NAMALWA (cell line): ENCODE measurements at places on chromosomes 16 and 17.

- peak; percentile 51 for DNase-seq
Observed at GRCh38 chr16:49183911-49184310, 97.7 kb downstream of the CBLN1 start.

DNA sequence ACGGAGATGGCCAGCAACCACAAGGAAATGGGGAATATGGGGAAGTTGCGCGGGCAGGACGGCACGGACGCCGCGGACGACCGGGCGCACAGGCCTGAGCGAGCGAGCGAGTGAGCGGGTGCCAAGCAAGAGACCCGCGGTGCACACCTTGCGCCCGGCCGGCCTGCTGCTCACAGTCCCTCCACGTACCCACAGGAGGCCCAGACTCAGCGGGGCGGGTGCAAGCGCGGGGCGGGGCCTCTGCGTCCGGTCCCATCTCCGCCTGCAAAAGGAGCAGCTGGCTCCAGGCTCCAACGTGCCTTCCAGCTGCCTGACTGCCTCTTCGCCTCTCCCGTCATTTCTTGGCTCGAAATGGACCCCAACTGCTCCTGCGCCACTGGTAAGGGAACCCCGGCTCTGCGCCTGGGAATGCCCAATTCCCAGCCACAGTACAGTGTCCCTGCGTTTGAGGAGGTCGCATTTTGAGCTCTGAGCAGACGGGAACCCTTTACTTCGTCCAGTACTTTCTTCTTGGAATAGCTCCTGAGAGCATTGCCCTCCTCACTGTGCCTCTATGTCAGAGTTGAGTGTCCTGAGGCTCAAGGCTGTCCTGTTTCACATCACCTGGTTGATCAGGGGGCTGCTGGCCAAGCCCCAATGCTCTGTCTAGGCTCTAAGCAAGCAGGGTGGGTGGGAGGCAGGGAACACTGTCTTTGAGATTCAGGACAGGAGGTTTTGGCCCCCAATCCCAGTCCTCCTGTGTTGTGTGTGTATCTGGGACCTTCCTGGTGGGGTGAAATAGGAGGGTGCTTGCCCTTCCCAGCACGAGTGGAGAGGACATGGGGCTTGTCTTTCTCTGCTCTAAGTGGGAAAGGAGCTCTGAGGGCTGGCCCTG is 8.1 kb upstream of the MT1E start:
- no peak for DNase-seq

DNA sequence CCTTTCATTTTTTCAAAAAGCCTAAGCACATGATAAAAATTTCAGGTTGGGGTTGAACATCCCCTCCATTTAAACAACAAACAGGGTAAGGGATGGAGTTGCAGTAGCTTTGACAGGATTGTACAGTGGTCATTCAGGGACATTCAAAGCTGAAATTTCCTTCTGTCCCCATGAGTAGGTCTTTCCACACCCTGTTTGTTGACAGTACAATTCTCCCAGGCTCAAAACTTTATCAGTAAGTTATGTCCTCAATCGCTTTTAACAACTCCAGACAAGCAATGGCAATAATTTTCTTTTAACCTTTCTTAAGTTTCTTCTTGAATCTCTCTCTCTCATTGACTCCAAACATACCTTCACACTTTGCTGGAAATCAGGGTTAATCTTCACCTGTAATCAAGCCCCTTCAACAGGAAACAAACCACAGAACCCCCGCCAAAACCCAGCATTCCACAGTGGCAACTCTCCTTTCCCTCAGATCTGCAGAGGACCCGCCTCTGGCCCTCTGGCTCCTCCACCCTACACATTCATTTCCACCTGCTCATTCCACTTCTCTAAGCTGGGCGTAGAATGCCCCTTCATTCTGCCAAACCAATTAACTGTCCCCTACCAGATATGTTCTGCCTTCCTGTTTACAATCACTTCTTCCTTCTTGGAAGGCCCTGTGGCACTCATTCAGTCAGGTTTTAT is 20.7 kb downstream of the TXNDC11 start:
- no peak for DNase-seq

DNA sequence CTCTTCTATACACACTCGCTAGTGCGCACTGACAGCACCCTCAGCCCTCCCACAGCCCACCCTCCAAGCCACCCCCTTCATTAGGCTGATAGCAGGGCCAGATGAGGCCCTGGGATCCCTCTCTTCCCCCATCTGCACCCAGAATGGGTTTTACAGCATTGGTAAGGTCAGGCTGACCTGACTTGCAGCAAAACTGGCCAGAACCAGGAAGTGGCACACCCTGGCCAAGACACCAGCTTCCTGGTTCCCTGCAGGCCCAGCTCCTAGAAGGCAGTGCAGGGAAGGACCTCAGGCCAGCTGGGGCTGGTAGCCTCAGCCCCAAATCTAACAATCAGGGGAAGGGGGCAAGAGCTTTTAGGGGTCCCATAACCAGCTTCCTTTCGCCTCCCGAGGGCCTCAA is 50.0 kb upstream of the MRPS23 start:
- DNase-seq, result no peak

GRCh38 chr16:66575060-66575459 is 4.2 kb upstream of the CMTM2 start:
- DNase-seq, result no peak

DNA sequence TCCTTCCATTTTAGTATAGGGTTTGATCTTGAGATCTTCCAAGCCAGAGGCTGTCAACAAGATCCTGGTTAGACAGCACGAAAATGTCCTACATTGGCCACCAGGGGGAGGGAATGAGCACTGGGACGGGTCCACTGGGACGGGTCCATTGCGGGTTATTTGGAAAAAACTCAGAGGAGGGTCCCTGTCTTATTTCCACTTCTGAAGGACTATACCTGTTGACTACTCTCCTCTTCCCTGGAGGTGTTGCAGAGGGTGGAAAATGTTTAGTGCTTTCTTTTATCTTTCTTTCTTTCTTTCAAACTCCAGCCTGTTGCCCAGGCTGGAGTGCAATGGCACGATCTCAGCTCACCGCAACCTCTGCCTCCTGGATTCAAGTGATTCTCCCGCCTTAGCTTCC is 2.5 kb downstream of the TTLL6 start:
- DNase-seq, result peak; percentile 76

DNA sequence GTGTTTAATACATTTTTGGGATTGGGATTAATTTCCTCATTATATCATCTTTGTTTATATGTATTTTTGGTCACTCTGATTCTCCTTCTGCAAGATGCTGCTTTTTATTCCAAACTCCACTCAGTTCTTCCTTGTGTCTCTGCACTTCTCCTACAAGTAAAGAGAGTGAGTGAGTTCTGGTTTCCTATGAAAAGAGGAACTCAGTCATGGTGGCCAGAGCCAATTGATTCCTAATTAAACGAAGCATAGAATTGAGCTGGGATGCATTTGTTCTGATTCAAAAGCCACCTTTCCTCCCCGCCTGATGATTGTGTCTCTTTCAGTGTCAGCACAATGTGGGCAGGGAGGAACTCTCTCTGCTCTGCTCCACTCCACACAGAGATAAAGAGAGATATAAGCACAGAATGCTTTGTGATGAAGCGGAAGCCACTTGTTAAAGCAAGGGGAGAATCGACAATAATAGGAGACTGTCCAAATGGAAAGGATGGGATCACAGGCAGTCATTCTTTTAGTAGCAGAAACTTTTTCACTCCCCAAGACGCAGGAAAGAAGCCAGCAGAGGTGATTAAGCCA is 121.3 kb upstream of the GOT2 start:
- no peak for DNase-seq

DNA sequence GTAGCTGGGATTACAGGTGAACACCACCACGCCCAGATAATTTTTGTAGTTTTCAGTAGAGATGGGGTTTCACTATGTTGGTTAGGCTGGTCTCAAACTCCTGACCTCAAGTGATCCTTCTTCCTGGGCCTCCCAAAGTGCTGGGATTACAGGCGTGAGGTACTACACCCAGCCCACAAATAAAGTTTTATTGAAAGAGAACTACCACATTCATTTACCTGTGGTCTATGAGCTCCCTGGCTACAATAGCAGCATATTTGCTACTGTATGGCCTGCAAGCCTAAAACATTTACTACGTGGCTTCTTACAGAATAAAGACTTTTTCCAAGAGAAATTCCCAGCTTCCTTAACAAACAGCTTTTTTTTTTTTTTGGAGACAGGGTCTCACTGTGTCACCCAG is 3.4 kb downstream of the METTL9 start:
- no peak for DNase-seq

- DNase-seq, result no peak
Observed at GRCh38 chr16:21959050-21959449, 5.9 kb downstream of the UQCRC2 start.

DNA sequence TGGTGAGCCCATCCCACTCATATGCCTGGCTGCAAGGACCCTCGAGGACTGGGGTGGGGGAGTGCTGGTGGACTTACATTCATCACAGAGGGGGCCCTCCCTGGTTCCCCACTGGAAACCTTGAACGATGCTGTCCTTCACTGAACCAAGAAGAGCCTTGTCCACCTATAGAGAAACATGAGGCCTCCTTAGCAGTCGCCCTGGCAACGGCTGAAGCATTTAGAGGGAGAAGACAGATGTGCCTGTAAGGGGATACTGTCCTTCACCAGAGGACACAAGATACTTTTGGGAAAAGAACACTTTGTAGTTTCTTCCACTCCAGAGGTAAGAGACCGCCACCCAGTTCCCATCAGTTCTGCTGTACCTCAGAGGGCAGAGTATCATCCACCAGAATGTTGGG is 6.5 kb downstream of the HIGD1B start:
- no peak for DNase-seq

- DNase-seq, result no peak
Observed at GRCh38 chr17:57654040-57654775, 90.9 kb downstream of the CCDC182 start.

DNA sequence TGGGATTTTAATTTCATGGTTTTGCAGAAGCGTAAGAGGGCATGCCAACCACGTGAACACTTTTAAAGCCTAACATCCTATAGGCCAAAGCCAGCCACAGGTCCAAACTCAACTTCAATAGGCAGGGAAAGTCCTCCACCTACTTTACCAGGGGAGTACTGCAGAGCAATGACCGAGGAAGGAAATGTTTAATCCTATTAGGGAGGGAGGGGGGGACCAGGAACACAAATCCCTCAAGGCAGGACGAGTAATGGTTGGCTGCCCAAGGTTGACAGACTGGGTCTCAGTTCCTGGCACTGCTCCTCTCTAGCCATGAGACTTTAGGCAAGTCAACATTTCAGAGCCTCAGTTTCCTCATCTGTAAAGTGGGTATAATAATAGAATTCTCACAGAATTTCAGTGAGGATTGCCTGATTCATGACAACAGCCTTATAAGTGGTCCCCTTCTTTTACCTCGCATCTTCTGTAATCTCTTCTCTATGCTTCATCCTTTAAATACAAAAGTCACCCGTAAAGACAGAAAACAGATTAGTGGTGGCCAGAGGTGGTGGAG is 315.8 kb downstream of the HAPSTR1 start:
- no peak for DNase-seq

DNA sequence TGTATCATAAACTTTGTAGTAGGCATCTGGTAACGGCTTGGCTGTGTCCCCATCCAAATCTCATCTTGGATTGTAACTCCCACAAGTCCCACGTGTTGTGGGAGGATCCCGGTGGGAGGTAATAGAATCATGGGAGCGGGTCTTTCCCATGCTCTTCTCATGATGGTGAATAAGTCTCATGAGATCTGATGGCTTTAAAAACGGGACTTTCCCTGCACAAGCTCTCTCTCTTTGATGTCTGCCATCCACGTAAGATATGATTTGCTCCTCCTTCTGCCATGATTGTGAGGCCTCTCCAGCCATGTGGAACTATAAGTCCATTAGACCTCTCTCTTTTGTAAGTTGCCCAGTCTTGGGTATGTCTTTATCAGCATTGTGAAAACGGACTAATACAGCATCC is 248.7 kb downstream of the SNX29 start:
- no peak for DNase-seq

DNA sequence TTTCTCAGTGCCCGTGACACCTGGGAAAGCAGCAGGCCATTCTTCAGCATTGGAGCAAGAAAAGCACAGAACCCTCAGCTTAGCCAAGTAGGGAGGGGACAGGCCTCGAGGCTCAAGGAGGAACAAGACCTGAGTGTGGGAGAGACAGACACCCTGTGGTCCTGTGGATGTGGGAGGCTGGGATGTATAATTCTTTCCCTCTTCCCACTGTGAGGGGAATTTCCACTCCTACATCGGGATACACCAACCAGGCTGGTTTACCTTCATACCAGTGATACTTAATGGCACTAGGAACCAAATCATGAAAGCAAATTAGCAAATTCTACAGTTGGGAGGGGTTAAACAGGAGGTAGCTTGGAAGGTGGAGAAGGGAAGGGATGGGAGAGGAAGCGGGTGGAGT is 41.7 kb downstream of the LYRM1 start:
- no peak for DNase-seq

DNA sequence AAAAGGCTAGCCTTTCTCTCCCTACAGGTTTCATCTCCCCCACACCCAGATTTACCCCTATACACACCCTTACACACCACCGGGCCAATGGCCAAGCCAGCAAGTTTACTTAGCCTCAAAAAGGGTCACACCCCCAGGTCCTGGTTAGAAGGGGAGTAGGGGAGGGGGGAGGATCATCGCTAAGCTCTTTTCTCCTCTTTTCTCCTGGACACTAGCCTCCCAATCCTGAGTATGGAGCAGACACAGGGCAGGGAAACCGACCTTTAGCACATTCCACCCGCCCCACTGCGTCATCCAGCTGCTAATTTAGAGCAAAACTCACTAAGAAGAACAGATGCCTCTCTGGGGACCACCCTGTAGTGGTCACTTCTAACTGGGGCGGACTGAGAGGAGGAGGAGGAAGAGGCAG is 4.4 kb downstream of the ACLY start:
- no peak for DNase-seq

DNA sequence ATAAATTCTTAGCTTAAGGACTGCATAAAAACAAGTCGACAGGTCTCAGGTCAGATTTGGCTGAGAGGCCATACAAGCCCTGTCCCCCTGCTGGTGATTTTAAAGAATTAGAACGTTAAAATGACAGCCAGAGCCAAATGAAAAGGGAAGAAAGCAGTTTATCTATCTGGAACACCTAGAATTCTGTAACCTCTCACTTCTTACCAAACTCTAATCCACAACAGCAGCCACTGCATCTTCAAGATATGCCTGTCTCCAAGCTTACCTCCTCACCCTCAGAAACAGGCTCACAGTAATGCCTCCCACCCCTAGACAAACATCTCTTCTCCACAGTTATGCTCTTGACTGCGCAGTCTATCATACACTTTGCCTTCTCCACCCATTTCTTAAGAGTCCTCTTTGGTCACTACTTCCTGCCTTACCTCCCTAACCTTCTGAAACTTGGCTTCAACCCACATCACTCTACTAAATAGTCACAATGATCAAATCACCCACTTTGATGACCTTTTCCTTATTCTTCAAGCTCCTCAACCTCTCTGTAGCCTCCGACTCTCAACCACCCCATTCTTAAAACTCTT is 14.2 kb downstream of the ANKFY1 start:
- DNase-seq, result peak; percentile 47

GRCh38 chr16:21218153-21218552 is 6.8 kb upstream of the ZP2 start:
- no peak for DNase-seq

- peak; percentile 26 for DNase-seq
Observed at GRCh38 chr17:1904273-1905182, 74.7 kb downstream of the RPA1 start.

DNA sequence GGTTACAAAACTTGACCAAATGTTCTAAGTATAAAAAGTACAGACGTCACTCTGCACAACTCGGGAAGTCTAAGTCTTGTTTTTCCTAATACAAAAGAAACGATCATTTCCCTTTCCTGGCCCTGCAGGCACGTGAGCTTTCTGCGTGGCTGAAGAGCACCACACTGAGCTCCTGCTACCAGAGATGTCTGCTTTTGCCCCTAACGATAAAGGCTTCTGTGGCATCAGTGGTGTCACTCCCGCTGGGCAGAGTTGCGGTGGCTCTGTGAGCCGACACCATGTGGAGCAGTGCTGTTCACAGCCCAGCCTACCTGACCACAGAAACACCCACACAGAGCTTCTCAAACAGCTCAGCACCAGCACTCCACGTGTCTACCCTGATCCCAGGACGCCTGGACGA is 20.5 kb downstream of the EMC8 start:
- DNase-seq, result no peak
